ENCODE measurements at places on chromosomes 6 and 20. TPM values are rescaled to one million over a fixed set of nuclear protein-coding genes. Genes with fewer than 3 reads are reported as not detected.
A peak's percentile ranks its signal among the peaks of the same experiment; 100 is the strongest.

DNA sequence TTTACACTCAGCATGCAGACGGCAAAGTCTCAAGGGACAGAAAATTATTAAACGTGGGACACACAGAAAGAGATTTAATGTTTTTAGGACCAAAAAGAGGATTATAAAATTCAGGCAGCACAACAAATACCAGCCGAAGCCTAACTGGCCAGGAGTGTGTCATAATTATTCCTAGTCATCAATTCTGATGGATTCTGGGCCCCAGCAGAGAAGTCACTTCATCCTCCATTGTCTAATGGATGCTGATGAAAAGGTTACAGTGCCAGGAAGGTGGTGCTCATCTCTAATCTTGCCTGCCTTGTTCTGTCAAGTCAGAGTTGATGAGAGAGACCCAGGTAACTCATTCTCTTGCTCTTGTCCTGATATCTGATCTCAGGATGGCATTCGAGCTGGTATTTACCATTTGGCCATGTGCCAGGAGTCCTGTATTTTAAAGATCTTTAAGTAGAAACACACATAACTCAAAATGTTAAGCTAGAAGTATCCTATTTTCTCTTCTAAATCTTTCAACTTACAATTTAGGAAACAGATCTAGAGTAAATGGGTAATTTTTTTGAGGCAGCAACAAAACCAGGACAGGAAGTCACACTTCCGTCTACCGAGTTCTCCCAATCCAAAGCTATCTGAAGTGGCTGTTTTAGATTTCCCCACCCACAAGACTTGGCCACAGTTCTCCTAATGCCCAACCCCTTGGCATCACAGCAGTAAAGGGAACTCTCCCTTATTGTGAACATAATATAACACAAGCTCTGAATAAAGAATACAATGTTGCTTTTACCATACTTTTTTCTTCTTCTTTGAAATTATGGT is 50.0 kb downstream of the ADAT2 start:
- no peak for DNase-seq

DNA sequence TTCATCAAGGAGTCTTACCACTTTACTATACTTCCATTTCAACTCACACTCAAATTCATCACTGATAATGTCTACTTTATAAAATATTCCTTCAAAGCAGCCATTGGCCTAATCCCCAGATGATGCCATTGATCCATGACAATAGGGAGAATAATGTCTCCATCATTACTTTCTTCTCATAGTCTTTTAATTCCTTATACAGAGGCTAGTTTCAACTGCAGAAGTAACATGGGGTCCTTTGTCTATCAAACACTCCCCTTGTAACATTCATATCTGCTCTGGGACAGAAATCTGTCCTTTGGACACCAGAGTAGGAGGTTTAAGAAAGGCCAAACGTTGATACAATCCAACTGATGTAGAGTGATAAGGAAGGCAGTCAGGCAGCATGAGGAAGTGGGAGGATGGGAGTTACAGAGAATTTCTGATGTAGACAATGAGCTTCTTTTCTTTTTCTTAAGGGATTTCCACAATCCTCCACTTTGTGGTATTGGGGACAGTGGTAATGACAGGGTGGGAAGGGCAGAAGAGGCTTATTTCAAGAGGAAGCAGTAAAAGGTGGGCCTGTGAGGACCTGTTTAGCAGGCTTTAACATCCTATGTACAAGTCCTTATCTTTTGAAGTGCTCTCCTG is 18.9 kb upstream of the HLA-DOA start:
- no peak for DNase-seq

GRCh38 chr20:39960522-39961428 is 728.3 kb downstream of the MAFB start:
- no peak for DNase-seq

- DNase-seq = no peak
These were observed 6.4 kb downstream of the FNDC11 start for GRCh38 chr20:63560333-63560805.

- DNase-seq = no peak
These were observed 4.5 kb upstream of the TCEA2 start for GRCh38 chr20:64058536-64058935.

- DNase-seq = no peak
These were observed 11.2 kb downstream of the PDYN start for GRCh38 chr20:1982686-1983085.

DNA sequence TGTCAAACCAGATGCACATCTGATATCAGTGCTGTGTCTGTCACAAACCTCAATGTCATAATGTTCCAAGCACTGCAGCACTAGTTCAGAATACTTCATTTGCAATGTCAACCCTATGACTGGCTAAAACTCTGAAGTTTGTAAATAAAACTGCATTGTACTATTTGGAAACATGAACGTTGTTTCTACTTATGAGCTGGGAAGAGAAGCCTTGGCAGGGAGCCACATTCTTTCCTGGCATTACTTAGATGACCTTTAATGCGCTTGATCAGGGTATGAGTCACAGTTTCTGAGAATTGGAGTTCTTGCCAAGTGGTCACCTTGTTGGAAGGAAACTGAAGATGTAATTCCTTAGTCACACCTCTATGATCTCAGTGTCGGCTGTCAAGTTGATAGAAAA is 664.8 kb upstream of the MMS22L start:
- no peak for DNase-seq

GRCh38 chr20:30985386-30985785 is 272.1 kb upstream of the DEFB115 start:
- DNase-seq = no peak

- no peak for DNase-seq
These were observed 73.5 kb downstream of the PREX1 start for GRCh38 chr20:48754292-48754691.

DNA sequence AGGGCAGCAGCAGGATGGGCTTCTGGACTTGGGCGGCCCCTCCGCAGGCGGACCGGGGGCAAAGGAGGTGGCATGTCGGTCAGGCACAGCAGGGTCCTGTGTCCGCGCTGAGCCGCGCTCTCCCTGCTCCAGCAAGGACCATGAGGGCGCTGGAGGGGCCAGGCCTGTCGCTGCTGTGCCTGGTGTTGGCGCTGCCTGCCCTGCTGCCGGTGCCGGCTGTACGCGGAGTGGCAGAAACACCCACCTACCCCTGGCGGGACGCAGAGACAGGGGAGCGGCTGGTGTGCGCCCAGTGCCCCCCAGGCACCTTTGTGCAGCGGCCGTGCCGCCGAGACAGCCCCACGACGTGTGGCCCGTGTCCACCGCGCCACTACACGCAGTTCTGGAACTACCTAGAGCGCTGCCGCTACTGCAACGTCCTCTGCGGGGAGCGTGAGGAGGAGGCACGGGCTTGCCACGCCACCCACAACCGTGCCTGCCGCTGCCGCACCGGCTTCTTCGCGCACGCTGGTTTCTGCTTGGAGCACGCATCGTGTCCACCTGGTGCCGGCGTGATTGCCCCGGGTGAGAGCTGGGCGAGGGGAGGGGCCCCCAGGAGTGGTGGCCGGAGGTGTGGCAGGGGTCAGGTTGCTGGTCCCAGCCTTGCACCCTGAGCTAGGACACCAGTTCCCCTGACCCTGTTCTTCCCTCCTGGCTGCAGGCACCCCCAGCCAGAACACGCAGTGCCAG is at the start of gene TNFRSF6B:
Gene TNFRSF6B (plus strand): TSS at position 25 of the 729 bp plus-strand sequence. CDS start 116 bp downstream, at position 141.
- DNase-seq = no peak

DNA sequence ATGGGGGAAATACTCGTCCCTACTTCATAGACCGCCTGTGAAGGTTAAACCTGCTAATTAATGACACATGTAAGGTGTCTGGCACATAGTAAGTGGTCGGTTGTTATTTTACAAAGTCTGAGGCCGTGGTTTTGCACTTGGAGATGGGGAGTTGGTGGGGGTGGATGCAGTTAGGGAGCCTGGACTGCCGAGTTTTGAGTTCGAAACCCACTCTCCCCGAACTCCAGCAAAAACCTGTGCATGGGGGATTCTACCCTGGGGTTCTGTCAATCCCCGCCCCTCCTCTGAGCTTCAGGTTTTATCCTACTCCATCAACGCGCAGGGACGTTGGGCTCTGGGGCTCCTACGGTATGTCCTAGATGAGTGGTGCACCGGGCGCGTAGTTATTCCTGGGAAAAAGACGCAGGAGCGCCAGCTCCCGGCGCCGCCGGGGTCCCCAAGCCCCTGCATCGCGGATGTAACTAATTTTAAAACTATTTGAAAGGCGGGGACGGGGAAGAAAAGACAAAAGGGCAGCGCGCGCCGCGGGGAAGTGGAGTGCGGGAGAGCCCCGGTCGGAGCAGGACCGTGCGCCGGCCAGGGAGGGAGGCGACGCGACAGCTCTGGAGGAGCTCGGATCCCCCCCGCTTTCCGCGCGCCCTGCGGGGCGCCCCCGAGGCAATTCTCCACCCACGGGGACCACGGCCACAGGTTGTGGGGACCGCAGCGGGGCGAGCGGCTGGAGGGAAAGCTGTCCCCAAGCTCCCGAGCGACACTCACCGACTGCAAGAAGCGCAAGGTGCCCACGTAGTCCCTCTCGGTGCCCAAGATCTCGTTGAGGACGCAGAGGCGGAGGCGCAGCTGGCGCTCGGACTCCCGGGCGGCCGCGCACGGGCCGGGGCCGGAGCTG is 672 bp downstream of the PREX1 start:
- DNase-seq = peak; percentile 45

DNA sequence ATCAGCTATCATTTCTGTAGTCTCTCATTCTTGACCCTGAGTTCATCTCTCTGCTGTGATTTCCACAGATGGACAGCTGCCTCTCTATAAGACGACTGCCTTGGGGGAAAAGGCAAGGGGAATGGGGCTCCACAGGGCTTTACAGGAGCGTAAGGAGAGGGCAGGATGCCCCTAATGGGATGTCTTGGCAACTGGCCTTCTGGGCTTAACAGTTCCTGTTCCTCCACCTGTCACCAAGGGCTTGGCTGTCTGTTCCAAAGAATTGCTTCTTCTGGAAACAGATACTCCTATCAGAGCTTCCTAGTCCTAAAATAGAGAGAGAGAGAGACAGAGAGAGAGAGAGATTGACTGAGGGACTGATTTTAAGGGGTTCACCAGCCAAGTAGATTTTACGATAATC is 181.9 kb downstream of the TMEM200A start:
- DNase-seq = no peak

- DNase-seq = no peak
These were observed 397.9 kb upstream of the ADGRB3 start for GRCh38 chr6:68237205-68237604.

- DNase-seq = no peak
These were observed 32.0 kb downstream of the CFAP61 start for GRCh38 chr20:20084296-20084752.

CNKSR3 gene
- 11.7 TPM for total RNA-seq

PSMB9 gene
- not detected for total RNA-seq

SIRPD gene
- not detected for total RNA-seq

EFCAB8 gene
- not detected for total RNA-seq

GMNN gene
- total RNA-seq = 112 TPM

ZC2HC1B gene
- not detected for total RNA-seq

KIF25 gene
- total RNA-seq = 0.72 TPM

BPI gene
- total RNA-seq = not detected

ATP6V1G2 gene
- total RNA-seq = 3.3 TPM

HUS1B gene
- 0.59 TPM for total RNA-seq
